ENCODE measurements at places on chromosomes 7 and 10.

DNA sequence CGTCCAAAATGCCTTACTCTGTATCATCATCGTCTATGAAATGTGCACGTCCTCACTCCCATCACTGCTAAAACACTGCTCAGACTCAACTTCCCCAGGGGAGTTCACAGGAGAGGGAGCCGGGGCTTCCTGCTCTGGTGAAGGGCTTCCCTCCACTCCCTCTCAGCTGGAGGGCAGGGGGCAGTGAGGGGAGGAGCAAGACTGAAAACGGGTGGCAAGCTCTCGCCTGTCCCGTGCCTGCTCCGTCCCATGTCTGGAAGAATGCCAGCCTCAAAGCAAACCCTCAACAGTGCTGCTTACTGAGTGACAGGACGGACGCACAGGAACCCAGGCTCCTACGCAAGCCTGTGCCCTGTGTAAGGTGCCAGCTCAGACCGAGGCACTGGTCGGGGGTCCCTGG is 25.1 kb downstream of the PRKAG2 start:
- DNase-seq = no peak

GRCh38 chr7:30906014-30906413 is 5.6 kb upstream of the AQP1 start:
- no peak for DNase-seq

DNA sequence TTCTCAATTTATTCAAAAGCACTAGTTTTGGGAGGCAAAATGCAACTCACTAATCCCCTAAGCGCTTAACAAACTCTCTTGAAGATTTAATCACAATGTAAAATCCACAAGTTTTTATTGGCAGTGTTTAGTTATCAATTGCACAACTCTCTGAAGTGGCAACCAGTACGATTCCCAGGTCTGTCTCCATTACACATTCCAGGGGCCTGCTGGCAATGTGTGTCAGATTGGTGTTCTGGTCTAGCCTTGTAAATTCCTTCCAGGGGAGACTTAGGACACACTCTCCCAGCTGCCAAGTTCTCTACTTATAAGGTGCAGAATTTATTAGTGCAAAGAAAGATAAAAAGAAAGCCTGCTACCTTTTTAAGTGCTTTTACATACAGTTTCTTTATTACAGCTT is 164.7 kb upstream of the HPS1 start:
- DNase-seq = no peak

DNA sequence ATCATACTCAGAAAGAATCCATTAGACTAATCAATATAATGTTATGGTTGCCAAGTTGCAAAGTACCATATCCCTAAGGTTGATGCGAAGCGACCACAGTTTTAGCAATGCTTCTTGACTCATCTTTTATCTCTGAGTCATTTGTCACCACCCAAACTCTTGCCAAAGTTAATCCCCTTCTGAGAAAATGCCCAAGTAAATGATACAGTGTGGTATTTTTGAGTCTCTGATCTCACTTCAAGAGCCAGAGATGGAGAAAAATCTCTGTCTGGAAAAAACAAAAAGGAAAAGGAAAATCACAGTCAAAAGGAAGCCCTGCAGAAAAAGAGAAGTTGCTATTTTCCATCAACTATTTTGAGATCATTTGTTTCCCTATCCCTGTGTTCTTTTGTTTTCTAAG is 26.7 kb upstream of the OTUD1 start:
- no peak for DNase-seq

DNA sequence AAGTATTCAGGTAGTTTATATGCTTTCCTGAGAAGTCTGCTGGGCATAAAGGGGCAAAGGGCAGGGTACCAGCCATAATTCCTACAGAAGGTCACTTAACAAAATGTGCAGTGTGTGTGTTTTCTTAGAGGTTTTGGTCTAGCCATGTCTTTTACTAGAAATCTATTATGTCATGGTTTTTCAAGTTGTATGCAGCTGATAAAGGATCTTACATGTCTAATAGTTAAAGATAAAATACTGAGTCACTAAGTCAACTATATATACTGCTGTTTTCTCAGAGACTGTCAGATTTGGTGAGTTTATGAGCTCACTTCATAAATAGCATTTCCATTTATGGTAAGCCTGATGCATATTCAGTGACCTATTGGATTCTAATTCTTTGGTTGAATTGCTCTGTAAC is 7.7 kb downstream of the CASP2 start:
- DNase-seq = no peak

GRCh38 chr10:525565-526315 is 163.7 kb downstream of the DIP2C start:
- no peak for DNase-seq

DNA sequence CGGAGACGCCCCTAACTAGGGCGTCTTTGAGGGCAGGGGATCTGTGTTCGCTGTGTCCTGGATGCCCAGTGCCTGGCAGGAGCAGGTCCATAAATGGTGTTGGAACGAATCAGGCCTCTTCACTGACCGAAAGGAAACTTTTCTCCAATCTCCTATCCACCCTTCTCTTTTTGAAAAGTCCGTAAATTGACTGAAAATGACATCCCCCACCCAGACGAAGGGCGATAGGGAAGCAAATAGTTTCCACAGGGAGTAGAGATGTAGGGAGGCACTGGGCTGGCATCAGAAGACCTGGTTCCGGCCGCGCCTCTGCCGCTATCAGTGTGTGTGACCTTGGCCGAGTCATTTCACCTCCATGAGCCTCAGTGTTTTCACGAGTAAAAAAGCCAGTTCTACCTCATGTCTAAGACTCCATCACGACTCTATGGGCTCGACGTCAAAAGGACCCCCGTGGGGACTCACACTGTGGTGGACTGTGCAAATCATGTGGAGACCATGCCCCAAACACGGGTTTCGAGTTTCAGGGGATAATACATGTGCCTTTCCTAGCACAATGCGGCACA is 497 bp upstream of the RAB11FIP2 start:
- DNase-seq = no peak

GRCh38 chr10:34814223-34814912 is 728 bp downstream of the PARD3 start:
- DNase-seq = no peak

DNA sequence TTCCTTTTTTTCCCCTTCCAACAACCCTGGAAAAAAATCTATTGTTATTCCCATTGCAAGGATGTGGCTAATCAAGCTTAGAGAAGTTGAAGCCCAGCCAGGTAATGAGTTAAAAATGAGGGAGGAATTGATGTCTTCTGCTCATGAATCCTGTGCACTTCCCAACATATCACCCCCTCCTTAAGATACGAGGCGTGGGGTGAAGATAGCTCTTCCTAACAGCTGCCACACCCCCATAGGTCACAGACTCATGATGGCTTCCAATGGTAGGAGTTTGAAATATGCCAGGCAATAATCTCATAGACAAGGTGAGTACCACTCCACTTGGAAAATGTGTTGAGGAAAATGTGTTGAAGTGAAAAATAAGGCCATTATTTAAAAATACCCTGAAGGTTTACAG is 71.3 kb upstream of the HECW1 start:
- DNase-seq = no peak

- DNase-seq = no peak
Measured at GRCh38 chr10:19577381-19577780, 238.9 kb upstream of the PLXDC2 start.

- DNase-seq = no peak
Measured at GRCh38 chr7:151671514-151671913, 151.8 kb upstream of the RHEB start.

- no peak for DNase-seq
Measured at GRCh38 chr7:2843711-2844152, 376 bp downstream of the GNA12 start.

DNA sequence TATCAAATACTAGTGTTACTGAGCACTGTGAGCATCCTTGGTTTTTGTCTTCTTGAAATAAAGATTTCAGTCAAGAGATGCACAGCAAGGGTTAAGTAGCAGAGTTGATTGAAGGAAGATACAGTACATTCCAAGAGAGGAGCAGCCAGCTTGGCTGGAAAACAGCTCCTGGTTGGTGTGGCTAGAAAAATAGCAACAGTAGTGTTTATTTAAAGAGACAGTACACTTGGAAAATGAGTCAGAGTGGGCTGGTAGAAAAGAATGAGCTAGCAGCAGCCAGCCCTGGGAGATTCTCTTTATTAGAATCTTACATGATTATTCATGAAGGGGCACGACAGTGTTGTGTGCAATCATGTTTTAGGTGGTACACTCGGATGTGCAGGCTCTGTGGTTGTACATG is 1016.4 kb upstream of the SORCS1 start:
- no peak for DNase-seq

DNA sequence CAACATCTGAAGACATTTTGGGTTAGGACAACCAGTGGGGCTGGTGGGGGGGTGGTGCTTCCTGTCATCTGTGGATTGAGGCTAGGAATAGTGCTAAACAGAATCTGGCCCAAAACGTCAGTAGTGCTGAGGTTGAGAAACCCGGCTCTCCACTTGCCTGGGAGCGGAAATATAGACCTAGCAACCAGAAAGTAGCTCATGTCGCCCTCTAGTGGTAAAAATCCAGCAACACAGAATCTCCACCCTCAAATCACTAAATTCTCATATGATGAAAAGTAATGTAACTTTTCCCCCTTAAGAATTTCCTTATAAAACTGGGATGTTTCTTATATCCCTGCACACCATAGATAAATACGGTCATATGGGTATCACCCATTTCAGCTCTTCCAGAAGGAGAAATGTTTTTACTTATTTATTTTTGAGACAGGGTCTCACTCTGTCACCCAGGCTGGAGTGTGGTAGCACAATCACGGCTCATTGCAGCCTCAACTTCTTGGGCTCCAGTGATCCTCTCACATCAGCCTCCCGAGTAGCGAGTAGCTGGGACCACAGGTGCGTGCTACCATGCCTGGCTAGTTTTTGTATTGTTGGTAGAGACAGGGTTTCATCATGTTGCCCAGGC is 34.4 kb downstream of the ZC3HAV1 start:
- DNase-seq = peak; percentile 42

DNA sequence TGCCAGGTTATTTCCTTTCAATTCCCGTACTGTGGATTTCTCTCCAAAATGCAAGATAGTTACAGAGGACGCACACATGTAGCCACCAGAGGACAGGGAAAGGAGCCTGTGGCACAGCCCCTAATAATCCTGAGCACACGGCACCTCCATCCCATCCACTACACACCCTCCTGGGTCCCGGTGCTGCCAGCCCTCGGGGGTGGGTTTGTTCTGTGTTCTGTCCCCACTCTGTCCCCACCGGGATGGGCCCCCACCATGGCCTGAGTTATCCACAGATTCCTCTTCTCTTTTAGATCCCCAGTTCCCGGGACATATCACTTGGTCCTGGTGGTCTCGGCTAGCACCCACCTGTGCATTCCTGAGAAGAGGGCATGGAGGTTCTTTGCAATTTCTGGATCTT is 196.9 kb upstream of the PPP2R2D start:
- no peak for DNase-seq

- DNase-seq = no peak
Measured at GRCh38 chr7:75559976-75560365, 67.9 kb downstream of the SPDYE5 start.
